MCF 10A (cell line): ENCODE measurements at places on chromosomes 1 and 21. TPM values are rescaled to one million over a fixed set of nuclear protein-coding genes. Genes with fewer than 3 reads are reported as not detected.

Gene SYT6
- total RNA-seq: not detected in 2 replicates

Gene PTPN14
- 240 and 243 TPM in 2 replicates for total RNA-seq

Gene SELENON
- 21.8 and 25.5 TPM in 2 replicates for total RNA-seq

Gene TMCO2
- not detected in 2 replicates for total RNA-seq

Gene GJA9
- total RNA-seq: not detected in 2 replicates

Gene F3
- total RNA-seq: 173 and 296 TPM in 2 replicates

Gene UBL4B
- not detected in 2 replicates for total RNA-seq

Gene OPRD1
- not detected in 2 replicates for total RNA-seq

Gene ARMH1
- total RNA-seq: 0.65 and 0.96 TPM in 2 replicates

Gene TRIM17
- total RNA-seq: not detected in 2 replicates

Gene OR2W3
- total RNA-seq: not detected in 2 replicates

Gene MYOG
- not detected in 2 replicates for total RNA-seq

Gene C8B
- not detected in 2 replicates for total RNA-seq

Gene NOL9
- total RNA-seq: 49.2 and 62.3 TPM in 2 replicates

Gene ALX3
- not detected in 2 replicates for total RNA-seq

Gene CDC42BPA
- total RNA-seq: 88.8 and 102 TPM in 2 replicates

Gene C1orf116
- total RNA-seq: 35.4 and 35.5 TPM in 2 replicates

Gene ILF2
- total RNA-seq: 348 and 374 TPM in 2 replicates

Gene IQGAP3
- total RNA-seq: 36.4 and 48.3 TPM in 2 replicates

Gene PGBD2
- 5.2 and 5.9 TPM in 2 replicates for total RNA-seq

Gene RHCE
- total RNA-seq: 0.42 and 0.61 TPM in 2 replicates

Gene ISG15
- total RNA-seq: 7.4 and 8.8 TPM in 2 replicates

Gene PGM1
- 60.2 and 77.9 TPM in 2 replicates for total RNA-seq

Gene CELA2A
- total RNA-seq: not detected in 2 replicates

Gene AMY1B
- not detected in 2 replicates for total RNA-seq

Gene C1orf141
- not detected in 2 replicates for total RNA-seq

Gene CATSPERE
- total RNA-seq: 1.2 and 2.1 TPM in 2 replicates

Gene ZMYND12
- 0.21 TPM in 1 of 2 replicates, not detected in the other for total RNA-seq

Gene ATP6V1G3
- not detected in 2 replicates for total RNA-seq

Gene DNM3
- total RNA-seq: 0.44 and 0.68 TPM in 2 replicates

Gene EDN2
- total RNA-seq: 0.58 and 0.66 TPM in 2 replicates

Gene KRTAP10-12
- not detected in 2 replicates for total RNA-seq

Gene SYCP1
- total RNA-seq: not detected in 2 replicates

Gene TFF1
- total RNA-seq: not detected in 2 replicates

Gene ZBED6
- total RNA-seq: 68.2 and 69.8 TPM in 2 replicates

Gene NTNG1
- total RNA-seq: 0.44 TPM in 1 of 2 replicates, not detected in the other

Gene ADSS2
- 72.8 and 87.5 TPM in 2 replicates for total RNA-seq

Gene HUNK
- not detected in 2 replicates for total RNA-seq

Gene KRTAP13-2
- total RNA-seq: not detected in 2 replicates
